ENCODE measurements at places on chromosomes 2 and 18.

GRCh38 chr18:49878567-49879270 is 65.4 kb upstream of the ACAA2 start:
- no peak for DNase-seq

- no peak for DNase-seq
These were observed 166.5 kb upstream of the SPOPL start for GRCh38 chr2:138335036-138335435.

DNA sequence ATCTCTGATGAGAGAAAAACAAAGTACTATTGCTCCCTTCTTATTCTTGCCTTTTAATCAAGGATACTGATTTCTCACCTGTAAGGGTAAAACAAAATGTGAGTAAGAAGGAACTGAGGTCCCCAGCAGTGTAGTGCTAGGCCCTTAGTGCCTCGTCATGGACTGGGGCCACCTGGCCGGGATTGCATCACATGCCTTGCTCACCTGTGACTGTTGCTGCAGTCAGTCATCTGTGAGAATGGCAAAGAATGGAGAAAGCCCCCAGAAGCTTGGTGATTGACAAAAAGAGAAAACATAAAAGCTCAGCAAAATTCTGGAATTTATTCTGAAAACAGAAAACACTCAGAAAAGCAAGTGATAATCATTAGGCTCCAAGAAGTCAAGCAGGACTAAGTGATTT is 63.4 kb downstream of the SPATS2L start:
- no peak for DNase-seq

DNA sequence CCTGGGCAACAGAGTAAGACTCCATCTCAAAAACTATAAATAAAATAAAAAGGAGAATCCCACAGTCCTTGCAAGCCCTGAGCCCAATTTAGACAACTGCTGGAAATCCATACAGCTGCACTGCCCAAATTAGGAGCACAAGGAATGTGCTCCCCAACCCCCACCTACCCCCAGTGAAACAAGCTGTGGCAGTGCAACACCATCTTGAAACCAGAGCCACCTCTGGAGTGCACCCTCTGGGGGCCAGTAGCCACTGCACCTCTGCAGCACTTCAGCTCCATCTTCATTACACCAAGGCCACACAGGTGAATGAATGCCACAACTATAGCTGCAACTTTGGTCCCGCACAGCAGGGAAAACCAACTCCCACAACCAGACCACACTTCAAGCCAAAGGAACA is 37.3 kb downstream of the USP34 start:
- no peak for DNase-seq

DNA sequence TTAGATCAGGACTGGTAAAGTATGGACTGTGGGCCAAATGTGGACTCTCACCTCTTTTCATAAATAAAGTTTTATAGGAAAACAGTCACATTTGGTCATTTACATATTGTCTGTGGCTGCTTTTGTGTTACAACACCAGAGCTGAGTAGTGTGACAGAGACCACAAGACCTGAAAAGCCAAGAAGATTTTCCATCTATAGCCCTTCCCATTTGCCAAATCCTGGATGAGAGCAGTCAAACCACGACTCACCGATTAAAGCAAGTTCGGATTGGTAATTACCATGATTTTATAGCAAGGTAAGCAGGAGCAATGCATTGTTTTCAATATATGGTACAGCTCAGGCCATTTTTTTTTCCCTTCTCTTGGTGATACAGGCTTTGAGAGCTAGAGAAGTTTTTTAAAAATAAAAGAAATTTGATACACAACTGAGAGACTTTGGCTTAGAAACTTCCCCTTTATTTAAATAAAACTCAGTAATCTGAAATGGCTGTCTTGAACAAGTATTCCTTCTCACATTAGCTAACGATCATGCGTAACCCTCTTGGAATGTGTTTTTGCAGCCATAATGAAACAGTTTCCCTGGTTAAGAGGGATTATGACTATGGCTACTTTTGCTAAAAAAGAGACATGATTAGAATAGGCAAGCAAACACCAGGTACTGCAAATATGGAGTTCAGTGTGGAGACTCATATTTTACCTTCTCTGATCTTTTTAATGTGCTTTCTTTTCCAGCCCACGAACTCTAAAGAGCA is 9.5 kb upstream of the MALL start:
- DNase-seq, result no peak

GRCh38 chr18:9740071-9740470 is 32.0 kb downstream of the RAB31 start:
- DNase-seq, result no peak

DNA sequence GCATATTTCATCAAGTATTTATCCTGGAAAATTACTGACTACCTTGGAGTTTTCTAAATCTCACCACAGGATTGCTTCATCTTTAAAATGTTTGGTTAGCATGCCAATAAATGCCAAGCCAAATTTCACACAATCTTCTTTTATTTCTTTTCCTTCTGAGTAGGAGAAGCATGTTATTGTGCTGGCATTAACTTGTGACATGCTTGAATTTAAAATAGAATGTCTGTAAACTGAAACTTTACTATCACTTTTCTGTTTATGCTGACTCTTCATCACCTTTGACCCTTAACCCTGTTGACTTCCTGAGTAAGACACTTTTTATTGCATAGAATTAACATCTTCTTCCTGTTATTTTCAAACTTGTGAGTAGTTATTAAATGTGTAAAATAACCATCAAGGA is 56.2 kb upstream of the LRRTM4 start:
- DNase-seq, result no peak

- DNase-seq, result peak; percentile 70
These were observed 181.7 kb downstream of the ANAPC1 start for GRCh38 chr2:111702119-111702803.

- DNase-seq, result no peak
These were observed 20.0 kb downstream of the SMC6 start for GRCh38 chr2:17733599-17733998.

DNA sequence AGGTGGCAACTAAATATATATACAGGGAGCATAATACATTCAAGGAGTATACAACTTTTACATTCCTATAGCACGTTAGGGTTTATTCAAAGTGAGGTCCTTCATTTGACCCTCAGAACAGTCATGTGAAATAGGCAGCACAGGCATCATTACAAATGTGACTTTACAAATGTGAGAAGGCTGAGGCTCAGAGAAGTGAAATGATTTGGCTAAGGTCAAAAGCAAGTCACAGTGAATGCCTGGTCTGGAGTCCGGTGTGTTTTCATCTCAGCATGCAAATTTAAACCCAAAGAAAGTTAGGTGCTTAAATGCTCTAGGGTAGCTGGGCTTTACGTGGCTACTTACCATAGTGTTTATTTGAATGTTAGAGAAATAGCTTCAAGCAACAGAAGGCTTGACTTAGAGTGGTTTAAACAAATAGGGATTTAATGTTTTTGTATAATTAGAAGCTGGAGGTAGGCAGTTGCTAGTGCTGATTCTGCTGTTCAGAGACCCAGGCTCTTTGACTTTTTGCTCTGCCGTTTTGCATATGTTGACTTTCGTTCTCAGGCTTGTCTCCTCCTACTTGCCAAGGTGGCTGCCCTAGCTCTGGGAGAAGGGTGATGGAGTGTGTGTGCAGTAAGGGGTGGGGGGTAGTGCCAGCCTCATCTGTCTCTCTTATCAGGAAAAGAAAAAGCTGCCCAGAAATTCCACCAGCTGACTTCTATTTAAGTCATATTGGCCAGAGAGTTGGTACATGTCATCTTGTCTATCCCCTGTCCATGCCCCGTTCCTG is 89.2 kb downstream of the PLCL1 start:
- no peak for DNase-seq

DNA sequence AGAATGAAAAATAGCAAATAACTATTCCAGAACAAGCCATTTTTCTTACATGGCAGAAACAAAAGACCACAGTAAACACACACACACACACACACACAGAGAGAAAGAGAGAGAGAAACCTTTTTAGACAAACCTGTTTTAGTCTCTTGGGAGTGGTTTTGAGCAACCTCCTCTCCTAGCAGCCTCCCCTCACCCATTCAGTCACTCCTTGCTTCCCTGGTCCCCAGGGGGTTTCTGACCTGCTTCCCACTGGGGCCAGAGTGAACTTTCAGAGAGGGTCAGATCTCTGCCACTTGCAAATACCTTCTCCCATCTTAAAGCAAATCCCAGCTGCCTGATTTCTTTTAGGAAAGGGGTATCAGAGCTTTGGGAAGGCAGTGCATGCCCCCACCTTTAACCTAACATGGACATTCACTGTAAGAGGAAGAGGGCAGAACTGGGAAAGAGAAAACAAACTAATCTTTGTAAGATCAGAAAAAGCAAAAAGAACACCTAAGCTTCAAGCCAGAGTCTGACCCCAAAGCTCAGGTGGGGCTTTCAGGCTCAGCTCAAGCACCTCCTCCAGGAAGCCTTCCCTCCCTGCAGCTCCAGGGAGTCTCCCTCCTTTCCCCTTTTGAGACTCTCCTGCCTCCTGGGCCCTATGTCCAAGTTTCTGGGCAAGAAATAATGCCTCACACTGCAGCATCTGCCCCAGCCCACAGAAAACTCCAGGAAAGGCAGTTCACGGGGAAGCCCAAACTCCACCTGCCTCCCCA is 2.7 kb downstream of the SDC1 start:
- no peak for DNase-seq

- no peak for DNase-seq
These were observed 125.1 kb downstream of the COPS8 start for GRCh38 chr2:237210763-237211162.

DNA sequence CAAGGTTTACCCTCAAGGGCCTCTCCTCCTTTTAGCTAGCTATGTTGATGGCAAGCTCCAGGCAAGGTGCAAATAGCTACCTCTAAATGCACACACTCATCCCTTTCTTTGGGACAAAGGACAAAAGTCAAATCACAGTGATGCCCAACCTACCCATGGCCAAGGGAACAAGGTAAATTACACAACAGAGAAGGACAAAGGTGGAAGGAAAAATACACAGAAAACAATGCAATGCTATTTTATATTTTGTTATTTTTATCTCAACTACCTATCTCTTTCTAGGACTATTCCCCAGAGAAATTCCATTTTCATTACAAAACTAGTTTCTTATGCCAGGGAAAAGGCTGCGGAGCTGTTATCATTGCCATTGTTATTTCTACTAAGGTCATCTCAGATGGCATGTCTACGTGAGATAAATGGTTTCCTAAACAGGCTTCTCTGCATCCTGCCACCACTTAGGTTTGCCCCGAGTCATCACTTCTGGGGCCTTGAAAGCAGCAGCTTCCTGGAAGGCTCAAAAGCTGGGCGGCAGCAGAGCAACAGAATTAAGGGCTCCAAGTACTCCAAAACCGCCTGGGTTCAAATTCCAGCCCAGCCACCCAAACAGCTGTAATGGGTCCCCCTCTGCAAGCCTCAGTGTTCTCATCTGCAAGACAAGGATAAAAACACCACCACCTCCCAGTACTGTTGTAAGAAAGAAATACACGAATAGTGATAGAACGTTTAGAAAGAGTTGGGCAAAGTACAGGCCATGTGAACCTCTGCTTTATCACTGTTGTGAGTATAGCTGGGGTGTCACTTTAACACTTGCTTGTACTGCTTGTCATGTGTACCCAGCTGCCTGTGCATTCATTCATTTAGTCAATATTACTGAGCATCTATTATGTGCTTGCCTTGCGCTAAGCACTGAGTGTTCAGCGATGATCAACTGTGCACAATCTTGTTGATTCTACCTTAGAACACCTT is 20.9 kb downstream of the BCL2 start:
- DNase-seq, result no peak

DNA sequence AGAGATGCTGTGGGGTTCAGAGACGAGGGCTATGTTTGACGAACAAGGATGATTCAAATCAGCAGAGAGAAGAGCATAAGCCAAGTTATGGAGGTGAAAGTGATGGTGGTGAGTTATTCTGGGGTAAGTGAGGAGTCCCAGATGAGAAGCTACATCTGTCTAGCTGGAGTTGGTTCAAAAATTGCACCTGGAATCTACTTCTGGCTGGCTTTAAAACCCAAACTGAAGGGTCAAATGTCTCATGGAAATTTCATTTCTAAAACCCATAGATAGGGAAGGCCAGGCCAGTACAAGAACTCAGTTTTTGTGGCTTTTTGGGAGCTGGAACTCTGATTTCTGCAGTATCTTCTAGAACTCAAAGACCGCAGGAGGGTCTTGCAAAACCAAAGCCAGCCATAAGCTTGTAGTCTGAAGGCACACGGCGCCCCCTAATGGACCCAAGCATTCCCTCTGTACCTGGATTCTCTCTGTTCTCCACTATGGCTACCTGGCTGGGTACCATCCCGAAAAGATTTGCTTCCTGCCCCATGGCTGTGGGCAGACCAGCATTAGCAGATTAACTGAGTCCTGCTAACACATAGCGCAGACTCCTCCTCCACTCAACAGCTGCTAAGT is 229.1 kb upstream of the SLC14A2 start:
- DNase-seq, result peak; percentile 16

DNA sequence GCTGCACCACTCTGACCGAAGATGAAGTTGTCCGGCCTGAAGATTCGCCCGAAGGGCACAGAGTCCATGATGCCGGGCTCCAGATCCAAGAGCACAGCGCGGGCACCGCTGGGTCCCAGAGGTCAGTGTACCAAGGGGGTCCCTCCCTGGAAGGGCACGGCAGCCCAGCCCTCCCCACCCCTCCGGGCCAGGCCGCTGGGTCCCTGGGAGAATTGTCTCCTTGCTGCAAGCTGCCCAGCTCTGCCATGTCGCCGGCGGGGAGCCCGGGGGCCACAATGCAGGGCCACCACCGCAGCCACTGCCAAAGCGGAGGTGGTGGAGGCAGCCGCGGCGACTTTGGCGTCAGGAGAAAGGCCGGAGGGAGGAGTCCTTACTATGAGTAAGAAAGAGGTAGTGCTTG is 189.5 kb upstream of the CYRIA start:
- DNase-seq, result no peak

DNA sequence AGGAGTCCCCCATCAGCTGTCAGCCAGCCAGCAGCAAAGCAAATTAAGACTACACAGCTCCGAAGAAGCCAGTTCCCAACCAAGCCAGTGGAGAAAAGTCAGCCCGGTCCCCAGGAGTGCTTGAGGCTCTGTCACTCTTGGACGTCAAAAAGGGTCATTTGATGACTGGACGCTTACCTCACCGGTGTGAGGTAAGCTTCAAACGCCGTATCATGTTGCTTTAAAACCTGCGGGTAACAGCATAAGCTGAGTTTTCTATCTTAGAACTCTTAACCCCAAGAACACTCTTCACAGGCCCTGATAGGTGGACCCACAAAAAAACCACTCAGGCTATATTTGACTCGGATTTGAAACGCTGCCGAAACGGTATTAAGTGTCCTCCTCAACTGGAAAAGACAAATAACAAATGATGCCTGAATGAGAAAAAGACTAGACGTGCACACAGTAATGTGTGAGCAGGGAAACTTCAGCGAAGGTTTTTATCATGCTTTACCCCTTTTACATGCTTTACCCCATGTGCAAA is 682 bp upstream of the LNPK start:
- DNase-seq, result peak; percentile 23

GRCh38 chr2:221780281-221780688 is 208.2 kb upstream of the EPHA4 start:
- no peak for DNase-seq

Measured in GM20000 (cell line).